ENCODE measurements at places on chromosomes 2 and 18.

DNA sequence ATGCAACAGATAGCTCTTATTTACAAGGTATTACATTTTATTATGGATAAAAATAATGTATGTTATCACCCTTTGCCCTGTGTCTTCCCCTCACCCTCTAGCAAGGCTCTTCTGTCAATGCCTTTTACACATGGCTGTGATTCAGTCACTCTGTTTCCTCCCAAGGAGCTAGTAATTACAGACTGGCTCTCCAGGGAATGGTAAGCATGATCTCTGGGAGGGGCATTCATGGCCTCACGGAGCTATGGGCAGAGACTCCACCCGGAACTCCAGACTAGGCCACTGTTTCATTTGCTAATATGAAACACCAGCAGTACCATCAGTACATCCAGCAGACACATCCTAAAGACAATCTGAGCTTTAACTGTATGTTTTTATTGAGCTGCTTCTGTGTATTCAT lies 410.9 kb upstream of the CYRIA start:
- H3K4me3 ChIP-seq: no peak overlapping the region
- H3K27me3 ChIP-seq: peaks cover under 1% of the 10 kb centered on the region
- no peak overlapping the region for H3K27ac ChIP-seq
- H3K4me1 ChIP-seq: no peaks in the 10 kb centered on the region

DNA sequence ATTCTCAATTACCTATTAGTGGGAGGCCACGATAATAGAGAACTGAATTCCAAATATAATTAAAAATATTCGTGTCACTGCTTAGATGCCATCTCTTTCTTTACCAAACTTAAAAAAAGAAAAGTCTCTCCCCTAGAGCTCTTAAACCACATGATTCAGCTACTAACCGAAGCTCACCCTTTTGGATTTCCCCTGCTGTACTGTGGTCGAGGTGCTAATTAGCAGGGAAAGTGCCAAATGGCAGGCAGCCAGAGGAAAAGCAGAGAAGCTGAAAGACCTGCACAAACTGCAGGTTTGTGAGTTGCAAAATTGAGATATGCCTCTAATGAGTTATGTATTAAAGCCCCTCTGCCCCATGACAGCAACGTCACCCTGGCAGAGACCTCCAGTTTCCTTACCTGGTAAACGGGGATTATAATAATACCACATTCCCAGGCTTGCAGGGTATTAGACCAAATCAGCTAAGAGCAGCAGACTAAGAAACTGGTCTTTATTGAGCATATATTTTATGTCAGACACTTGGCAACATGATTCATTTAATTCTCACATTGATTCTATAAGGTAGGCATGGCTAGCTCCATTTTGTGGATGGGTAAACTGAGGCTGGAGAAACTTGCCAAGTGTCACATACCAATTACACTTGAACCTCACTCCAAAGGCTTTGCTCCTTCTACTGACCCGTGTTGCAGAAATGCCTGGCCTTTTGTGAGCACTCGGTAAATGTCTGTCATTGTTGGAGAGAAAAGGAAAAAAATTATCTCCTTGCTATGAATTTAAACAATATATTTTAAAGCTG lies 259.7 kb downstream of the LPIN1 start:
- H3K27ac ChIP-seq: peak overlapping the region; percentile 86
- peak; percentile 63 for DNase-seq
- H3K4me3 ChIP-seq: no peak overlapping the region
- no peaks in the 10 kb centered on the region for H3K27me3 ChIP-seq

- no peak overlapping the region for H3K27ac ChIP-seq
- no peaks in the 10 kb centered on the region for H3K27me3 ChIP-seq
- H3K4me3 ChIP-seq: no peak overlapping the region
- no peak for DNase-seq
- H3K4me1 ChIP-seq: no peaks in the 10 kb centered on the region
- H3K36me3 ChIP-seq: no peaks in the 10 kb centered on the region
Measured at GRCh38 chr18:23231340-23232021, 96.2 kb downstream of the CABLES1 start.

DNA sequence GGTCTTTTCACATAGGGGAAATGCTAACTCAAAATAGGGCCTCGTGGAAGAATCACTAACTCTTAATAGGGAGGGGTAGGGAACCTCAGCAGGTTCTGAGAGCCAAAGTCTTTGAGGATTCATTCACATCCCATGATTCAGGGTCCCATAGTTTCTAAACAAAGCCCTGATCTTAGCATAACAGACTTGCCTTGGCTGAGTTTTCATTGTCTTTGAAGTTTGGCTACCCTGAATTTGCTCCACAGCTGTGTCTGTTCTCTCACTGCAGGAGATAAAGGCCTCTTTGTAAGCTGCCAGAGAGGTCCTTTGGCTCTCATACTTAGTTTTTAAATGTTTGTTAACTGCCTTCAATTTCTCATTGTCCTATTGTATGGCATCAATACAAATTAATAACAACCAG lies 54.5 kb downstream of the ZDBF2 start:
- peaks cover 7% of the 10 kb centered on the region for H3K4me1 ChIP-seq
- H3K27ac ChIP-seq: peak overlapping the region; percentile 14
- H3K27me3 ChIP-seq: peaks cover 12% of the 10 kb centered on the region

- no peak for DNase-seq
- H3K4me1 ChIP-seq: no peaks in the 10 kb centered on the region
- no peaks in the 10 kb centered on the region for H3K27me3 ChIP-seq
- no peak overlapping the region for H3K4me3 ChIP-seq
- H3K36me3 ChIP-seq: no peaks in the 10 kb centered on the region
Measured at GRCh38 chr2:168574856-168575630, 119.0 kb downstream of the CERS6 start.

DNA sequence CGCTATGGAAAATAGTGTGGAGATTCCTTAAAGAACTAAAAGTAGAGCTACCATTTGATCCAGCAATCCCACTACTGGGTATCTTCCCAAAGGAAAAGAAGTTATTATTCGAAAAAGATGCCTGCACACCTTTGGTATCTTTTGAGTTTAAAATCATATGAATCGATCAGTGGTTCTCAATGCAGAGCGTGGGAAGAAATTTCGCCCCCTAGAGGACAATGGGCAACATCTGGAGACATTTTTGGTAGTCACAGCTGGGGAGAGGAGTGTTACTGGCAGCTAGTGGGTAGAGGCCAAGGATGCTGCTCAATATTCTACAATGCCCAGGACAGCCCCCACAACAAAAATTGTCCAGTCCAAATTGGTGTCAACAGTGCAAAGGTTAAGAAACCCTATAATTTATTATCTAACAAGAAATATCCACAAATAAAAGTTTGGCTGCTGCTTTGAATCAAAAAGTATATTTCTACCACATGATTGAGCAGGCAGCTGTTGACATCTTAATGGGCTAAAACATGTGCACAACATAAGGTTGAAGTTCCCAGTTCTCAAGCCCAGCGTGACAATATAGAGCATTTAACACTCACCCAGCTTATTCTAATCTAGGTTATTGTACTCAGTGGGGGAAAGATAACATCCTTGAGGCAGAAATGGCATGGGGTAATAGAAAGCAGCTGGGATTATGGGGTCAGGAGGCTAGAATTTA lies 425.7 kb downstream of the LRATD1 start:
- peaks cover 33% of the 10 kb centered on the region for H3K27me3 ChIP-seq
- H3K4me3 ChIP-seq: no peak overlapping the region
- H3K36me3 ChIP-seq: no peaks in the 10 kb centered on the region
- peak; percentile 66 for DNase-seq
- H3K4me1 ChIP-seq: peaks cover 2% of the 10 kb centered on the region

DNA sequence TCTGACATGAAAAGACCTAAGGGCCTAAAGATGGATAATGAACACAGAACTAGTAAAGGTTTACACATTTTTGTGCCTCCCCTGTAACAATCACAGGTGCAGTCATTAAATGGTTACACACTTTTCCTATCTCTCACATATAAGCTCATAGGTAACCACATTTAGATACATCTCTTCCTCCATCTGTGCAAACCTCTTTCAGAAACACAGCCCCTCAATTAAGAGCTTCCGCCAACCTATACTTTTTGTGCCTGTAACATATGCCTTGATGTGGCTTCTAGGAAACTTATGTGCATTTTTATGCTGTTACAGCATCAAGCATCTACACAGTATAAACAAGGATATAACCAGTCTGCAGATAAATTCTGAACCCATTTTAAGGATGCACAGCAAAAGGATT lies 643.3 kb downstream of the BCL11A start:
- DNase-seq: no peak
- no peak overlapping the region for H3K4me3 ChIP-seq

- H3K4me3 ChIP-seq: no peak overlapping the region
- no peaks in the 10 kb centered on the region for H3K27me3 ChIP-seq
- H3K4me1 ChIP-seq: no peaks in the 10 kb centered on the region
- DNase-seq: no peak
Measured at GRCh38 chr2:213016984-213017351, 134.4 kb downstream of the IKZF2 start.

DNA sequence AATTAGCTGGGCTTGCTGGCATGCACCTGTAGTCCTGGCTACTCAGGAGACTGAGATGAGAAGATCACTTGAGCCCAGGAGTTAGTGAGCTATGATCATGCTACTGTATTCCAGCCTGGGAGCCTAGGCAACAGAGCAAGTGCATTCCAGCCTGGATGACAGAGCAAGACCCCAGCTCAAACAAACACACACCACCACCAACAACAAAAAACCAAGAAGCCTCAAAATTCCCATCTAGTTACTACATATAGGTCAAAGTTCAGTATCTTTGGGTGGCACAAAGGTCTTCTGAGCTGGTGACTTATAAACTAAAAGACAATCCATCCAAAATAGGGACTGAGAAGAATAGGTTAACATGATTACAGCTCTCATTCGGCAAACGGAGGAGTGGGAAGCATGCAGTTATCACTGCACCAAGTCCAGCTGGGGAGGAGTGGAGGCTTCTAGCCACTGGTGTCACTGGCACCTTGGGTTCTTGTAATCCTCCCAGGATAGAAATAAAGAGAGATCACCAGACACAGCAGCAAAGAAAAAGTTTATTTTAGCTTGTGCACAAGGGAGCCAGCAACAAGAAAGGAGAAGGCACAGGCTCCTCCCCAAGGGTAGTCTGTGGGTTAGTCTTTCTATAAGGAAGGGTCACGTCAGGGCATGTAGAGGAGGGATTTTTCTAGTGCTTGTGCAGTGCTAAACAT lies 57.4 kb downstream of the SH2D6 start:
- no peaks in the 10 kb centered on the region for H3K27me3 ChIP-seq
- no peaks in the 10 kb centered on the region for H3K36me3 ChIP-seq
- DNase-seq: no peak
- H3K4me1 ChIP-seq: no peaks in the 10 kb centered on the region

Data from endodermal cell (in vitro differentiated cells).